Activated naive CD4-positive, alpha-beta T cell treated with anti-CD3 and anti-CD28 coated beads, Interleukin-2, amount 50 U/mL, for 16 hours (primary cell): ENCODE measurements at places on chromosomes 6 and 20.

DNA sequence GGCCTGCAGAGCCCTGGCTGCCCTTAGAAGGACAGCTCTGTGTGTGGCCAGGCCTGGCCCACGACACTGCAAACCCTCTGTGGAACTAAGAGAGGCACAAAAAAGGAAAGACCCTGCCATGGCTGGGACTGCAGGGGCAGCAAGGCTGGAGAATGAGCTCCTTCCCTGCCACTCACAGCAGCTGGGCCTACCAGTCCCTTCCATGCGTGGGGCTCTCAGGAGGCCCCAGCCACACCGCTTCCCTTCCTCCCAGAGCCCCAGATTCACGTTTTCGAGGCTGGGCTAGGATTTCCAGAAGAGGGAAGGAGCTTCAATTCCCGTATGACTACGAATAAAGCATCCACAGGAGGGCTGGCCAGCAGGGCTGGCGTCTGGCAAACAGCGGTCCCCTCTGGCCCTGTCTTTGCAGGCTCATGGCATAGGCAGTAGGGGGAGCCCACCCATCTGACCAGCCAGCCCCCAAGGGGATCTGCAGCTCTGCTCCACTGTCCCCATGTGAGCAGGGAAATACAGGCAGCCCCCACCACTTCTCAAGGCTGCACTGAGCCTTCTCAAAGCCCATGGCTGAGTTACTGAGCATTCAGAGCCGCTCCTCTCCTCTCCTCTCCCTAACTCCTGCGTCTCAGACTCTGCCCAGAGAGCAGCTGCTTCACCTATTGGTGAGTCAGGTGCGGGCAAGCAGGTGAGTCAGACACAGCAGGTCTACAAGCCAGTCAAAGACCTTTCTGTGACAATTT is 53.1 kb downstream of the NINL start:
- no peak for DNase-seq

GRCh38 chr6:30399390-30400058 is 54.6 kb downstream of the RPP21 start:
- no peak for DNase-seq

GRCh38 chr20:48226642-48227041 is 441.4 kb upstream of the SULF2 start:
- DNase-seq = no peak

- no peak for DNase-seq
Measured at GRCh38 chr6:12327391-12327790, 37.2 kb downstream of the EDN1 start.

DNA sequence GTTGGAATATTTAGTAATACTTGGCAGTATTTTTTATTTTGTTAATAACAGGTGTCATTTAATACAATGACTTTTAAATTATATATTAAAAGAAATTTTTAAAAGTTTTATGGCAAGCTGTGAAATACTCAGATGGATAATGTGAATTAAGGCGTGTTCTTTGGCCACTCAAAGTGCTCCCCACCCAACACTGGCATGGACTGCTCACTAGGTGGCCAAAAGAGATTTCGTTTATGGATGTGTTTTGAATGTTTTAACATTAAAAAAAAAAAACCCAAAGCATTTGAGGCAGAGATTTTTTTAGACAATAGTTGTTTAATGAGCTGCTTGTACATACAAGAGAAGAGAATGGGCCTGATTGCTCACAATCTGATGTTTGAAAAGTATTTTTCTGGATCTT is 86.5 kb downstream of the QKI start:
- no peak for DNase-seq
